WTC11 (cell line): ENCODE measurements at places on chromosomes 6 and 20. TPM values are rescaled to one million over a fixed set of nuclear protein-coding genes. Genes with fewer than 3 reads are reported as not detected.

DNA sequence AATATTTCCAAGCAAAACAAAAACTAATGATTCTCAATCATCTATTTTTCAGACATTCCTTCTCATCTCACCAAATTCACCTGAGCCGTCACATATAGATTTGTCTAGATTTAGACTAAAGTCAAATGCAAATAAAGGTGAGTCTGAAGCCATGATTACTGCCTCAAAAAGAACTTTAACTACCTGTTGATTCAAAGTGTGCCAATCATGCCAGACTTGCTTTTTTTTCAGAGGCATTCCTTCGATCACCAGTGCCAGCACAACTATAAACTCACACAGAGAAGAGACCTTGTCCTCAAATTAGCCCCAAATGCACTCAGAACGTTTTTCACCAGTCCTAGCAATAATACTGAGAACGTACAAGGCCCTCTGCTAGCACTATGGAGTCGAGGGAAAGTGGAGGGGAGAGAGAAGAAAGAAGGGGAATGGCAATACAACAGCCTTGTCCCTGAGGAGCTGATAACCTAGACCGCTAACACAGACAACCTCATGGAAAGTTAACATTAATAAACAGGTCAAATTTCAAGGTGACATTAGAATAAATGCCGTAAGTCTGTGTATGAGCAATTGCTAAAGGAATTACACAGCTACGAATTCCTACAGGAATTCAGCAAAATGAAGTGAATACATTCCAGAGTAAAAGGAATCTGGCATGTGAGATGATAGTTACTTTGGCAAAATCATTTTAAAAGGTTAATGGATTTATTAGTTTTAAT is 60.9 kb downstream of the EPB41L2 start:
- DNase-seq = no peak

DNA sequence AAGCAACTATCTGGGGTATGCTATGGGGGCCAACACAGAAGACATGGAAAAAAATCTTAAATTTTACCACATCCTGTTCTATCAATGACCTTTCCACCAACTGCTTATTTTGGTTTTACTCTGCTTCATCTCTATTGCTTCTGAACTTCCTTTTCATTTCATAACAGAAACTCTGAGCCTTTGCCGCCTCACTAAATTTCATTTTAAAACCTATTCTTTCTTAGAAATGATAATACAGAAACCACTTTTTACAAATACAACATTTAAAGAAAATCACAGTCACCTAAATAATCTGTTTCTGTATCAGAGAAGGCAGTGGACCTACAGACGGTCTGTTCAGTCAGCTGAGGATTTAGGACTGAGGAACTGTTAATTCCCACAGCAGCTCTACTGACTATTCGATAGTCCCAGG is 117.5 kb downstream of the KCNQ5 start:
- DNase-seq = no peak

GRCh38 chr6:78693835-78694234 is 173.5 kb upstream of the IRAK1BP1 start:
- no peak for DNase-seq

Gene E2F1
- 34.2 to 44.2 TPM (median 34.5 TPM) in 3 replicates for total RNA-seq

Gene RAET1G
- not detected in 3 replicates for total RNA-seq

DNA sequence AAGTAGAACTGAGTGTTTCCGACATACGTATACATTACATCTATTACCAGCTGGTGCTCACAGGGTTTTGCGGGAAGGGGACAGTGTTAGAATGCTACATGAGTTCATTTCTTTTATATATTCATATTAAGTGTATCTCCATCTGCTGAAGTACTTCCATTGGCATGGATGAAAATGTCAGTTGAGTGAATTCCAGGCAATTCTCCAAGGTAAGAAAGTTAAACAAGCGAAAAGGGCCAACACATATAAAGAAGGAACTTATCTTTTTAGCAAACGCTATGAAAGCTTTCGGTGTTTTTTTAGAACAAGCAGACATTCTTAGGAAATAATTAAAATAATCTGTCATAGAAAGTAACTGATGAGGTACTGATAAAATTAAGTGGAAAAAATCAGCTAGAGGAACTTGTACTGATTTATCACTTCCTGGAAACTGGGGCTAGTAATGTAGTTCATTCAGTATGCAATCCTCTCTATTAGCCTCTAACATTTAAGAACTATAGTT is 34.6 kb downstream of the RNF146 start:
- DNase-seq = no peak

Gene TAGAP
- total RNA-seq = 0.22 to 0.27 TPM (median 0.27 TPM) in 3 replicates

Gene EYA4
- 0.14 to 0.32 TPM (median 0.24 TPM) in 3 replicates for total RNA-seq

DNA sequence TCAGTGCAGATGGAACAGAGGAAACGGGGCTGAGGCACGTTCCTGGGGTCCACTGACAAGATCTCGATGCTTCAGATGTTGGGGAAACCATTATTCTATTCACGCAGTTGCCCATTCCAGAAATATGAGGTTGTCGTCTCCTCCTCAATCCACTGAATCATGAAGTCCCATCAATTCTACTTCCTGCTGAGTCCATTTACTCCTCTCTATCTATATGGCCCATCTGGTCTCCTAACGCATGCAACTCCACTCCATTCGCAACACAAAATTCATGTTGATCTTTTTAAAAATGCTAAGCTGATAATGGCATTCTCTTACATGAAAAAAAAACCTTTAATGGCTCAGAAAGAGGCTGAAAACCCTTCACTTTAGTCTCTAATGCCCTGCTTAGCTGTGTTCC is 37.5 kb downstream of the MAP3K5 start:
- DNase-seq = no peak

Gene RNF182
- 4.4 to 7.1 TPM (median 6.7 TPM) in 3 replicates for total RNA-seq

Gene SNPH
- 3.5 to 4.4 TPM (median 3.6 TPM) in 3 replicates for total RNA-seq

Gene ADGRF5
- 0.11 to 0.25 TPM (median 0.24 TPM) in 3 replicates for total RNA-seq

DNA sequence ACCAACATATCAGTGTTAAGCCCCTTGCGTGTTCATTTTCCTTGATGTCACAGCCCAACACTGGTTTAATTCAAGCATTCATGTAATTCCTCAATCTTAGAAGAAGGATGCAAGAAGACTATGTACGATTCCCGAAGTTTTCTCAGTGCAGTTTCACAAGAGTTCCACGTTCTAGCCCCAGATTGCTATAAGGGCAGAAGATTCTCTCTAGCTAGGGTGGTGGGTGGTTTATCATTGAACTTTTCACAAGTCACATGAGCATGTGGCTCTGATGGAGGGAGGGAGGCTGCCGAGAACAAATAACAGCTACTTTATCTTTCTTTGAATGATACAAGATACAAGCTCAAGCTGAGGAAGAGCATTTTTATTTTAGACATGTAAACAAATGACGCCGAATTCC is 71.9 kb upstream of the NHSL1 start:
- no peak for DNase-seq

- no peak for DNase-seq
These were observed 4.5 kb upstream of the FAM110A start for GRCh38 chr20:828987-829386.

Gene SLC35B3
- 8.4 to 9.9 TPM (median 9.7 TPM) in 3 replicates for total RNA-seq

- no peak for DNase-seq
These were observed 159.1 kb downstream of the QKI start for GRCh38 chr6:163573503-163574179.
